AML-193 (cell line): ENCODE measurements at places on chromosomes 5 and 9.

- no peak for DNase-seq
These were observed 177.5 kb downstream of the EBF1 start for GRCh38 chr5:158922263-158922592.

DNA sequence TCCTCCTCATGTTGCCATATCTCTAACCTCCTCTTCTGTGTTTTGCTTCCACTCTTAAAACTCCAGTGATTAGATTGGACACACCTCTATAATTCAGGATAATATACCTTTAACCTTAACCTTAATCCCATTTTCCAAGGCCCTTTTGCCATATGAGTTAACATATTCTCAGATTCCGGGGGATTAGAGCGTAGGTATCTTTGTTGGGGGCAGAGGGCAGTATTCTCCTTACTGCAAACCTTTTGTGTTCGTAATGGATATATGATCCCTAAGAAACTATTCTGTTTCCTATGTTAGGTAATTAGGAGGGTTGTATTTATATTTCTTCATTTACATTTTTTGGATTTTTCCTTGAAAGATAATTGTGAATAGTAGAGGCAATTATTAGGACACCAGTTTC lies 99.5 kb downstream of the VPS13A start:
- DNase-seq: no peak

- no peak for DNase-seq
These were observed 153.8 kb upstream of the NR3C1 start for GRCh38 chr5:143557061-143557818.

DNA sequence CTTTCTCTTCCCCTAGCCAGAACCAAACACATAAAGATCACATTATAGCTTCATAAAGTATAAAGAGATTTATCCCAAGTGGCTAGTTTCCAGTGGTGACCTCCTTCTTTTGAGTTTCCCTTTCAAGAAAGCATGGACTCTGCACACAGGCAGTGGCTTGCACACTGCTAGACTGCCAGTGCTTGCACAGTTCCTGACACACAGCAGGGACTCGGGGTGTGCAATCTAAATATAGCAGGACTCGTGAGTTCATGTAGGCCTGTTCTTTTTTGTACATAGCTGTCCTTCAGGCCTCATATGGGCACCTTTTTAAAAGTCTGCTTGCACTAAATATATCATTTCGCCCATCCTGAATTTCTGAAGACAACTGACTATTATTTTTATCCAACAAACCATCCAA lies 308.6 kb downstream of the FBXL7 start:
- DNase-seq: no peak

DNA sequence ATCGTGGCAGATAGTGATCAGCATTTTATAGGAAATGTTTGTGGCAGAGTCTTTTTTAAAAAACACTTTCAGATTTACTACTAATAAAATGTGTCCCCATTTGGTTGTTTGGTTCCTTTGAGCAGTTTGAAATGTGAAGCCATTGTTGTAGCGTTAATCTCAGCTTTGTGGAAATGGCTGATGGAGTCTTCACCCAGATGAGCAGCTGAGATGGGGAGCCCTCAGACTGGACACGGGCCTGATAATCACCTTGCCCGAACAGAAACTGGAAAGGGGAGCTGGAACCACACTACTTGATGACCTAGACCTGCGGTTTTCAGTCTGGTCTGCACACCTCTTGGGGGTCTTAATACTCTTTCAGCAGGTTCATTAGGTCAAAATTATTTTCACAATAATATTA lies 20.6 kb upstream of the ANP32B start:
- DNase-seq: no peak

DNA sequence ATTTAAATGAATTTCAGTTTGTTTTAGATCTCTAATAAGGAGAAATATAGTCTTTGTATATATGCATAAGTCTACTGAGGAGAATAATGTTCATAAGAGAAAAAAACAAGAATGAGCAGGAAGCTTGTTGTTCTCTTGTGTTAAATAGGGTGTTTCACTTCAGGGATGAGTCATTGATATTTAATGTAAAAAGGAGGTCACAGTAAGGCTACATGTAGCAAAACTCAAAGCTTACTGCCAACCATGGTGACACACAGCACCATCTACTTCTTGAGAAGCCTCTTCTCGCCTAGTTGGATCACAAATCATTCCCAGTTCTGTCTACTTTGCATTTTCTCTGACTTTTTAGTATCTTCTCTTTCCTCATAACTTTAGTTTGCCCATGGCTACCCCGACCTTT lies 1466.0 kb upstream of the C9orf72 start:
- no peak for DNase-seq

GRCh38 chr5:43244823-43245565 lies 53.0 kb downstream of the NIM1K start:
- no peak for DNase-seq

- no peak for DNase-seq
These were observed 297.3 kb upstream of the SMARCA2 start for GRCh38 chr9:1717882-1718281.

GRCh38 chr5:134732819-134733218 lies 5.5 kb upstream of the CAMLG start:
- no peak for DNase-seq

DNA sequence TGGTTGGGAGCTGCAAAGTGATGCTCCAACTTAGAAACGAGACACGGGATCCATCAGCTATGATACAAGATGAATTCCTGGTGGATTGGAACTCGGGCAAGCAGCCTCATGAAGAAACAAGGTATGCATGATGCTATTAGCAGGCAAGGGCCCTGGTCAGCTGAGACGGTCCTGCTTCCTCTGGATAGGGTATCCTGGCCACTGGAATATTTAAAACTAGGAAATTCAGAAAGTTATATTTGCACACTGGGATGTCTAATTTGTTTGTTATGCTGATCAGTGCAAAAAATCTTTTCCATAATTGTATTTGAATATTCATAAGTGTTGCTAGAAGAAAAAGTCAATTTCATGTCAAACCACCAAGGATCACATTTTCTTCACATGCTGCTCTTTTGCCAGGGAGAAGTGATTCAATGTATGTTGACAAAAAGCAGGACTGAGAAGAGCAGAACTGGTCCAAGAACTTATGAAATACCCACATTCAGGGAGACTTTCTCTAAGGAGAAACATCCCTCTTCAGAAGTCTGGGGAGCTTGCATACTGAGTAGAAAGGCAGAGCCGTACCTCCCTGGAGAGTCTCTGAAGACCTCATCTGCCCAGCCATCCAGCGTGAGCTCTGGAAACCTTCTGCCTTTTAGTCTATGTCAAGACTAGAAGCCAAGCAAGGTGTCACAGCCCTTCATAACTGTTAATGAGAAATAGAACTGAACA lies 6.7 kb upstream of the NXNL2 start:
- DNase-seq: no peak
